NCI-H1436 (cell line): ENCODE measurements at places on chromosomes 2 and 18.

DNA sequence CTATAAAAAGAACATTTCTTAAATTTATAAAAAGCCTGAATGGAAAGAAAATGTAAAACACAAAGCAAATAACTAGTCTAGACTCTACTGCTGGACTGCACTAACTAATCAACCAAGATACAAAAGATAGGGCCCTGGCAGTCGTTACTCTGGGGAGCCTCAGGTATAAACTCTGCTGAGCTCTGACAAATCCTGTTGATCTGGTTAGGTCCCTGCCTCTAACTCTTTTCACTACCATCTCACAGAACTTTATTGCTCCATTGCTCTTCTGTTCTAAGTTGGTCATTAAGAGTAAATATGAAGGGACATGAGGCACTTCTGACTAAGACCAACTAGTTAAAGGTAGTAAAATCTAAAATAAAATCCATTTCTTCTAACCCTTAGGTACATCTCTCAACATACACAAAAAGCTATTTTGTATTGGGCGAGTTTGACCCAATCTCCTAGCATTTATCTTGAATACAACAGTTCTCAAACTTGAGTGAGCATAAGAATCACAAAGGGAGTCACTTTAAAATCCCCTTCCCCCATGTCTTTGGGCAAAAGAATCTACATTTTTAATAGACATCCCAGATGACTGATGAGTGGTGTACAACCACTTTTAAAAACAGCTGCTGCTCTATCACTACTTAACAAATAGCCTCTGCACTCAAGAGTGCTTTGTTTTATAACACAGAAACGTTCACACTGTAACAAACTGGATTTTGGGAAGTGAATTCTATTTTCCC lies 2.5 kb downstream of the CHN1 start:
- no peak for DNase-seq

DNA sequence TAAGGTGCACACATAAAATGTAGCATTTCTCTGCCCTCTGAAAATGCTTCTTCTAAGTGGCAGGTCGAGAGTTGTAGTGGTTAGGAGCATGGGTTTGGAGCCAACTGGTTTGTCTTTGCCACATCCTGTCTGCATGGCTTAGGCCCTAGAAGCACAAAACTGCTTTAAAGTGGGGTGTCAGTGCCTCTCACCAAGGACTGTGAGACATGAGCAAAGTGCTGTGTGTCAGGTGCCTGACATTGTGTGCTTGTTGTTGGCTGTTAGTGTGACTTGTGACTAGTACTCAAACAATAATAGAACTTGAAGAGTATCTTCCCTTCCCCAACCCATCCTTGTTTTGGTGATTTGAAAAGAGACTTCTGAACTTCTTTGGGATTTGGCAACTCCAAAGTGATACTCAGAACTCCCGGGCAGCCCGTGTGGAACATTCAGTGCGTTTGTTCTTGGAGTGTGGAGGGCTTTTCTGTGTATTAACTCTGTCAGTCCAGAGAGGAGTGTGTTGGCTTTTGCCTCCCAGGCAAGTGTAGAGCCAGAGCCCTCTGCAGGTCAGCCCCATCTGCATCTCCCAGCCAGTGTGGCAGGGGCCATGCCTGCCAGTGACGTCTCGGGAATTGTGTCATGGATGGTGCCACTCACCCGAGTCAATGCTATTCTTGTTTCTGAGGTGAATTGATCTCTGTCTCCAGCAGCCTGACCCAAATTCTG lies 5.0 kb downstream of the MGAT5 start:
- DNase-seq = no peak

- DNase-seq = no peak
Measured at GRCh38 chr18:51121597-51121857, 76.0 kb downstream of the MEX3C start.

DNA sequence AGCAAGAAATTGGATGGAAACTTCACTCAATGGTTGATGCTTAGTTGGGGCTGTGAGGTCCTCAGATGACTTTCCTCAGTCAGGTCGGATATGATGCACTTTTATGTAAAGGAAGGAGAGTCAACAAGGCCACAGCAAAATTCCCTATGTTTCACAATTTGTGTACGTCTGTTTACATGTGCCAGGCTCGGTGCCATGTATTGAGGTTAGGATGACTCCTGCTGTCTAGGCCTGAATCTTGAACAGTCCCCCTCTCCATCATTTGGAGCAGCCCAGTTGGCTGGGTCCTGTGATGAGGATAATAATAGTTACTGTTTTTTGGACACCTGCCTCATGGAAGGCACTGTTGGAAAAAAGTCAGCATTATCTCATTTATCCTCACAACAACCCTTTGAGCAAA lies 43.1 kb downstream of the VSNL1 start:
- no peak for DNase-seq

DNA sequence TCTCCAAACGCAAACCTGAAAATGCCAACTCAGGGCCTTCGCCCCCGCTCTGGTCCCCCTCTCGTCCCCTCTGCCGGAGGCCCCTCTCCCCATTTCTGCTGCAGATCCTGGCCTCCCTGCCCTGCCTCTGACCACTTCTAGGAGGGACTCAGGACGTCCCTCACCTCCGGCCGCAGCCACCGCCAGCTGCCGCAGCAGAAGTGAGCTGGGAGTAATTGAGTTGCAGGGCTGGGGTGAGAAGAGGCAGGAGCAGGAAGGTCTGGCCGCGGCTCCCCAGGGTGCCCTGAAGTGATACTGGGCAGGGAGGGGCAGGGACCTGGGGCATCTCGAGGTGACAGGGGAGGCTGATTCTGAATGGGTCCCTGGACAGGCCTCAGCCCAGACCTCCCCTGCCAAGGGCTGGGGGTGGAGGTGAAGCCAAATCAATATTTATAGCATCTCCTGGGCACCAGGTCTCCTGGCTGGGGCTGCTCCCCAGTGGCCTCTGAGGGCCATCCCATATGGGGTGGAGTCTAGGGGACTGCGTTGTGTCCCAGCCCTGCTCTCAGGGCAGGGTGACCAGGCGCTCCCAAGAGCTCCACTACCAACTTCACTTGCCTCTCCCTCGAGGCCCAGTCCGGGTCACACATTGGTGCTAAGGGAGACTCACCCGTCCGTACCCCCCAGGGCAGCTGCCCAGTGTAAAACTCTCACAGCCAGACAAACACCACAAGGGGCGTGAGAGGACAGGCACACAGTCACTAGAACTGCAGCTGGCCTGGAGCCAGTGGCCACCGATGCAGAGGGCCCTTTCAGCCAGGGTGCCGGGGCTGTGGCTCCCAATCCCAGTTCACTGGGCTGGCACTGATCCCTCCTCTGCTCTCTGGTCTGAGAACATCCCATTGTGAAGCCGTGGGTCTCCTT lies 33.0 kb downstream of the KCNIP3 start:
- DNase-seq = no peak

DNA sequence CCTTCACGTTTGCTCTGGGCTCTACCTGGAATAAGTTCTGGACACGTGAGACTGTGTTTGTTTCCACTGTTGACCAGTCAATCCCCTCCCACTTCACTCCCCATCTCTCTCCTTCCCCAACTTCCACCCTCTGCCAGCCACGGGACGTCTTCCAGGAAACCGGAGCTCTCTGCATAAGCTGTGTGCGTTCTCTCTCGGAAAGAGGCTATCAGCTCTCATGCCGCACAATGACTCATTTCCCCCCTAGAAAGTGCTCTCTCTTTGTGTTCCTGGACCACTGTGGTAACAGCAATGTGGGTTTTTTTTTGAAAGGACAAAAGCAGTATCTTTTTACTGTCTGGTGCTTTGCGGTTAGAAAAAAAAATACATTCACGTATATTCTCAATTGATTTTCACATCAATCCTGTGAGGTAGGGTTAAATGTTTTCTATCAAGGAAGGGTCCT lies 10.2 kb downstream of the PROKR1 start:
- no peak for DNase-seq

DNA sequence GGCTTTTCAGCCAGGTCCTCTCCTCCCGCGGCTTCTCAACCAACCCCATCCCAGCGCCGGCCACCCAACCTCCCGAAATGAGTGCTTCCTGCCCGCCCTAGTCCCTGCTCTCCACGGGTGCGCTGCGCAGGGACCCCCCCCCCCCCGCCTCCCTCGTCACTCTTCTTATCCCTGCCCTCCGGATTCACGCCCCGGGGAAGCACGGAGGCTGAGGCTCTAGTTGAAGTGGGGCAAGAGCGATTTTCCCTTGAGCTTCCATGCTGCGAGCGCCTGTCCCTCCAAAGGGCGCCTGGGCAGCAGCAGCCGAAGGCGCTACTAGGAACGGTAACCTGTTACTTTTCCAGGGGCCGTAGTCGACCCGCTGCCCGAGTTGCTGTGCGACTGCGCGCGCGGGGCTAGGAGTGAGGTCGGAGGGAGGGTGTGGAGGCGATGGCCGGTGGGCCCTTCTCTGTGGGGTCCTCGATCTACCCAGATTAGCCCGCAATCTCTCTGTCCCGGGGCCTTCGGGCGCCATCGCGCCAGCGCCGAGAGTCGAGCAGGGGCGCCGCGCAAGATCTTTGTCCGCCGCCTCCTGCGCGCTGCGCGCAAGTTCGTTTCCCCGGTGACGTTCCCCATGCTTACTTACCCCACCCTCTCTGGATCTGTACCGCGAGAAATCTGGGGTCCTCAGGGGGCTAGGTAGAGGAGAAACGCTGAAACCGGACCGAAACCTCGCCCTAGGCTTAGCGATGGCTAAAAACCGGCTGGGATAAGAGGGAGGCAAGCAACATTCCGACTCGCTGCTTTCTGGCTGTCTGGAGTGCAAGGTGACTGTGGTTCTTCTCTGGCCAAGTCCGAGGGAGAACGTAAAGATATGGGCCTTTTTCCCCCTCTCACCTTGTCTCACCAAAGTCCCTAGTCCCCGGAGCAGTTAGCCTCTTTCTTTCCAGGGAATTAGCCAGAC lies 677 bp downstream of the GAD1 start:
- DNase-seq = peak; percentile 34
